NCI-H524 (cell line): ENCODE measurements at places on chromosomes 1 and 21.

GRCh38 chr1:199161766-199162303, 523.0 kb downstream of the PTPRC start:
- no peak for DNase-seq

DNA sequence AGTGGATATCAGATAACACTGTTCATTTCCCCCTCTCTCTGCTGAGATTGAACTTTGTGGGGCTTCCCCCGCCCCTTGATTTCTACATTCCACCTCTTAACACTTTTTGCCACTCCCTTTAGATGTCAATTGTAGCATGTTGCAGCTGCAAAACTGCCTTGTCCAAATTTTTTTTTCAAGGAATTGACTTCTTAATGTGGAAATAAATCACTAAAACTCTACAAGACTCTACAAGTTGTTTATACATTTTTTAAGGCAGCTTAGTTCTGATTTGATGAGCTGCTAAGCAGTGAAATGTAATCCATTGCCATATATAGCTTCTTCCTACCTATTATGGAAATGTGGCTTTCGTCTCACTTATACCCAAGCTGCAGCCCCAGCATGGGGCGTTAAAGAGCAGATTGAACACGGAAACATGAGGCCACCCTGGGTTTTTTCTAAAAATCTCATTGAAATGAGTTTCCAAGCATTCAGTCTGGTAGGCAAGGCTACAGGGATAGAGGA, 132.2 kb downstream of the SYT2 start:
- peak; percentile 29 for DNase-seq

GRCh38 chr1:213622365-213623063, 365.3 kb upstream of the PROX1 start:
- DNase-seq: no peak

DNA sequence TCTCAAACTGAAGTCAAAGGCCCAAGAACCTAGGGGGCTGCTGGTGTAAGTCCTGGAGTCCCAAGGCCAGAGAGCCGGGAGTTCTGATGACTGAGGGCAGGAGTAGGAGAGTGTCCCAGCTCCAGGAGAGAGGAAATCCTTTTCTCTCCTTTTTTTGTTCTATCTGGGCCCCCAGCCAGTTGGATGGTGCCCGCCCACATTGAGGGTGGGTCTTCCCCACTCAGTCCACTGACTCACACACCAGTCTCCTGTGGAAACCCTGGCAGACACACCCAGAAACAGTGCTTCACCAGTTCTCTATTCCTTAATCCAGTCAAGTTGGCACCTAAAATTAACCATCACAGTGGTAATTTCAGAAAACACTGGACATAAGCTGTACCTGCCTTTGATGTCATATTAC, 12.7 kb upstream of the WDR26 start:
- DNase-seq: no peak

DNA sequence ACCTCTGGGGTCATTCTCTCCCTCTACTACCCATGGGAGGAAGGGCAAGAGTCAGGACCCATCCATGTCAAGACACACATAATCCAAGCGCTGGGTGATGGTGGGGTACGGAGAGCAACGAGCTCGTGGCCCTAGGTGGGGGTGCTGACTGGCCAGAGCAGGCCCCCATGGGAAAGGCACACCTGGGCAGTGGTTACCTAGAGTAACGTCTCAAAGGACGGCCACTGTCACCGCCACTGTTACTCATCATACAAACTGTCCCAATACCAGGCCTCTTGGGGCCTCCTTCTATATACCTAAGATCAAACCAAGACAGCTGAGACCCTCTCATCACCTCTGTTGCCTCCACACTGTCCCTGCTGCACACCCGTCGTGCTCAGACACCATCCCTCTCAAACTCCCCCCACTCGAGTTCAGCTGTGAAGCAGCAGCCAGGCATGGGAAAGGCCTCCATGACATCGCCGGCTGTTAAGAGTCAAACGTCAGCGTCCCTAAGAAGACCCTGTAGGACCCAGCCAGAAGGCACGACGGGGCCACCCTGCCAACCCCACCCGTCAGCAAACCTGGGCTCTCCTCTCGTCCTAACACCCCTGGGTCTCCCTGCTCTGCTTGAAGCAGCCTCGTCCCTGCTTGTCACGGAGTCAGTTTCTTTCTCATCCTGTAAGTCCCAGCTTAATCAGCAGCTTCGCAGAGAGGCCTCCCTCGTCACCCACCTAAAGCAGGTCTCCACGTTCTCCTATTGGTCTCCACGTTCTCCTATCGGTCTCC, 15.3 kb downstream of the NPHP4 start:
- no peak for DNase-seq

GRCh38 chr1:244330318-244330625, 121.4 kb downstream of the ADSS2 start:
- no peak for DNase-seq

- DNase-seq: peak; percentile 62
Measured at GRCh38 chr1:89990976-89991831, 3.7 kb upstream of the ZNF326 start.

GRCh38 chr21:19712441-19712840, 1285.8 kb upstream of the NCAM2 start:
- no peak for DNase-seq

- no peak for DNase-seq
Measured at GRCh38 chr1:211333906-211334305, 7.3 kb downstream of the TRAF5 start.

GRCh38 chr1:182173808-182174512, 112.4 kb upstream of the ZNF648 start:
- DNase-seq: no peak

DNA sequence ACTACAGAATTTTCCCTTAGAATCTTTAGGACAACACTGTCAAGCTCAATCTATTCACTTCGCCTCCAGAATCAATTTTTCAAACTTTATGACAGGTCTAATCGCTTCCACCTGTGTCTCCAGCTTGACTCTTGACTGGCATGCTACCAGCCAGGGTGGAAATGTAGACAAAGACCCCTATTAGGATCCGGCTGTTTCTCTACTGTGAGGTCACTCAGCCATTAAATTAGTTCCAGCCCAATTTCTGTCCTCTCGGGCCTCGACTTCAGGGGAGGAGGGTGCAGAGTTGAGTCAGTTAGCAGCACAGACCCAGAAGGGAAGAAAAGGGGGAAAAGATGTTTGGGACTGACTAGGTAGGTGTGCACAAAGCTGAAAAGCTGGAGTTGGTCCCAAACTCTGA, 78.5 kb downstream of the HLCS start:
- DNase-seq: no peak

DNA sequence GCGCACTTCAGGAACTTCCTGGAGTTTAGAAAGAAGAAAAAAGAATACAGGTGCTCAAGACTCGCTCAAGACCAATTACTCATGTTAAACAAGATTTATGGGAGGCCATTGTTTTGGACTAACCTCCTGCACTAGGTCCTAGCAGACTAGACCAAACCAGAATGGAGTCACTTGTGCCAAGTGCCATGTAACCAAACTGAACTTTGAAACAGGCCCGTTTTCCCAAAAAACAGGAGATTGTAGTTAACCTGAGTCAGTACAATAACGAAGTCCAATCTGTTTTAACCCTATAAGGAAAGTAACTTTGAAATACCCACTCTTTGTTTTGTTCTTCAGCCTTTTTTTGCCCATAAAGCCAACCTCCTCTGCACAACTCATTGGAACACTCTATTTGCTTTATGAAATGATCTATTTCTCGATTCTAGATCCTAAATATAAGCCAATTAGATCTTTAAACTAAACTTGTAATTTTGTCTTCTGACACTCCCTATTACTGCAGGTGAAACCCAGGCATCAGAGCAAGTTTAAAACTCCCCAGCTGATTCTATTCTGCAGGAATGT, 695 bp upstream of the NTPCR start:
- no peak for DNase-seq

DNA sequence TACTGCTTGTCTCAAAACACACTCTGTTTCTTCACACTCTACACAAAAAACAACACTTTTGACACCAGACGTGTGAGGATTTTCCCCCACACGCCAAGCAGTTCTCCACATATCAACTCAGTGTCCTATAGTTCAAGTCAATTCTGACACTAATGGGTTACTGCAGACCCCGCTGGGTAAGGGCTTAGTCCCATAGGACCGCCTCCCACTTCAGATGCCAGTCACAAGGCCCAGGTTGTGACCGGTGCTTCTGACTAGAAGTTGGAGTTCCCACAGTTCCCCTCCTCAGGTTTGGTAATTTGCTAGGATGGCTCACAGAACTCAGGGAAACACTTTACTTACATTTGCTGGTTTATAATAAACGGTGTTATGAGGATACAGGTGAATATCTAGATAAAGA, 19.9 kb downstream of the VPS13D start:
- DNase-seq: no peak

DNA sequence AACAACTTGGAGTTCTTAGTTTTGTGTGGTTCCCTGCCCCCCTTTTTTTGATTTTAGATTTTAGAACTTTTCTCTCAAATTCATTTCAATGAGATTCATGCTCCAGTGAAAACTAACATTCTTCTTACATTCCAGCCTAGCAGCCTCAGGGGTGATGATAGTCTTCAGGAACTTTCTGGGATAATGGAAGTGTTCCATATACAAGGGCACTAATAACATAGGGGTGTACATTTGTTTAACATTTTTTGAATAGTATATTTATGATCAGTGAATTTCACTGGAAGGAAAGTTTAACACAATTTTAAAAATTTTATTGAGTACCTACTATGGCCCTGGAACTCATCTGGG, 61.4 kb upstream of the ZNF648 start:
- DNase-seq: no peak

- no peak for DNase-seq
Measured at GRCh38 chr1:50516056-50516455, 92.8 kb upstream of the DMRTA2 start.

- DNase-seq: no peak
Measured at GRCh38 chr21:31778546-31778945, 46.6 kb upstream of the SCAF4 start.

GRCh38 chr1:22739648-22740385, 29.2 kb downstream of the EPHB2 start:
- DNase-seq: no peak

DNA sequence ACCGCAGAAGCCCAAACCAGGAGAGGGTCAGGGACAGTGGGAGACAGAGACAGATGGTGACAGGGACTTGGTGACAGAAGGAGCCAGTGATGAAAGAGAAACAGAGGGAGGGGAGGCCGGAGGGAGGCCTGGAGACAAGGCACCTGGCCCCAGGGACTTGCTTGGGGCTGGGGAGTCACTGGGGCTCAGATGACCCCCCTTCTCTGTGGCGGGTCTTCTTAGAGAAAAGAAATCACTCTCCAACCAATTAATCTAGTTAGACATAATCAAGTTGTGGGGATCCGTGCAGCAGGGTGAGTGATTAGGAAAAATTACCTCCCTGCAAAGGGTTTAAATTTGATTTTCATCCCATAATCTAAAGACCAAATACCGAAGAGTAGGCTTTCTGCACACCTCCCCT, 519.8 kb downstream of the PTPRU start:
- DNase-seq: peak; percentile 66

DNA sequence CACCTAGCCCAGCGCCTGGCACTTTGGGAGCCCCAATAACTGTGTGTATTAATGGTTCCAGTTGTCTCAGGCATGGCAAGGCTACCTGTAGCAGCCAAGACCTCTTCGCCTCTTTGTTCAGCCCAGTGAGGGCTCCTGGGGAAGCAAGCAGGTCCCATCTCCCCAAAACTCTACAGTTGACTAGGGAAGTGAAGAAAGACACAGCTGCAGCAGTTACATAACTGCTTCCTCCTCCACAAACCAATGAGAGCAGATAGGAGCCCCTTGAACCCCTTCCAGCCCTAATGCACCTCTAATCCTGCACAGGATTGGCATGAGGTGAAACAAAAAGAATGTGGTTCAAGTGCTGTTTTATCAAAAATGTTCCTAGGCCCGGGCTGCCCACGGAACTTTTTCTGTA, 100.5 kb downstream of the SYF2 start:
- DNase-seq: no peak

- no peak for DNase-seq
Measured at GRCh38 chr1:247287460-247287859, 31.6 kb downstream of the VN1R5 start.

DNA sequence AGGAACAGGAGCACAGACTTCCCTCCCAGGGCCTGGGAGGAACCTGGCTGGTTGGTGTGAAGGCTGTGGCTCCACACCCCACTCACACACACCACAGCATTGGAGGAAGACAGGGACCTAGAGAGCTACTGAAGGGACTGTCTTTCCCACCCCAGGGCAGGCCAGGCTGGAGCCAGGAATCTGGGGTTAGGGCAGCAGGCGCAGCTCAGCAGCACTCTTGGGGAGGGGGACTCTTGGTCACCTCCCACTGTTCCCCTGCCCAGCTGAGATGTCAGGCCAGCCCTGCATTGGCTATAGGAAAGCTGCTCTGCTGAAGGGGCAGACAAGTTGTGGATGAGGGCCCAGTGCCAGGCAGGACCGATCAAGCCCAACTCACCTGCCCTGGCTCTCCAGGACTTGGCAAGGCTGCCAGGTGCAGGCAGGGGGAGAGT, 1.6 kb upstream of the PLEKHA6 start:
- no peak for DNase-seq

- no peak for DNase-seq
Measured at GRCh38 chr1:2089051-2089450, 38.8 kb downstream of the PRKCZ start.

GRCh38 chr21:29571949-29572348, 273.2 kb downstream of the BACH1 start:
- no peak for DNase-seq

GRCh38 chr1:26408604-26409003, 2.0 kb upstream of the LIN28A start:
- no peak for DNase-seq

DNA sequence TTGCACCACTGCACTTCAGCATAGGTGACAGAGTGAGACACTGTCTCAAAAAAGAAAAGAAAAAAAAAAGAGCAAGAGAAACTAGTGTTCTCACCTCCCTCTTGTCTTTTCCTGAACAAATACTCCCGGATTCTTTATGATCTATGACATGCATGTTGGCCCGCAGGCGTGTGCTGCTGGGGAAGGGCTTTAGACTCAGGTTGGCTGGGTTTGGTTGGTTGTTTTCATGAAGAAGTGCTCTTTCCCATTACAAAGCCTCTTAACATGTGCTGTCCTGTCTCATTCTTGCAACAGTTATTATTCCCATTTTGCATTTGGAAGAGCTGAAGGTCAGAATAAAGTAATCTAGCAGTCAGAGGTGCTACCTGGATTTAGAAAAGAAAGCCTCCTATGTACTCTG, 79.5 kb downstream of the TRABD2B start:
- DNase-seq: no peak

DNA sequence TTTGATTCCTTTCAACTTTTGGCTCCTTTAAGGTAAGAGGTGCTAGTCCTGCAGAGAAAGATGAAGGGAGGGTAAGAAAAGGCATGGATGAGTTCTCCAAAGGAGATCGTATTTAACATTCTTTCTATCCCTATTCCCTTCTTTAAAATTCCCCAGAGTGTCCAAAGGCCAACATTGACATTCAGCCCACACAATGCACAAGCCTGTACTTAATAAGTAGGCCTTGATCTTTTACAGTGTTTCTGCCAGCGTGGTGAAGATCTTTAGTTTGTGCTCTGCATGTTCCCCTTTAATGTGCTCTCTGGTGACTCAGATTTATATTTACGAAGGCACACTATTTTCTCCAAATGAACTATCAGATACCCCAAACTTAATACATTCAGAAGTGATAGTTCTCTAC, 582.5 kb upstream of the RGS18 start:
- no peak for DNase-seq

- peak; percentile 55 for DNase-seq
Measured at GRCh38 chr1:233704170-233704897, 90.4 kb downstream of the KCNK1 start.

- DNase-seq: no peak
Measured at GRCh38 chr1:44110916-44111315, 7.7 kb upstream of the KLF17 start.
